Foreskin melanocyte (primary cell): ENCODE measurements at places on chromosomes 13 and 19.

GRCh38 chr13:113526466-113527220 is 36.1 kb upstream of the DCUN1D2 start:
- DNase-seq: no peak

- no peak for DNase-seq
Measured at GRCh38 chr13:78636495-78636894, 22.5 kb downstream of the OBI1 start.

GRCh38 chr19:29927944-29928625 is 14.0 kb upstream of the URI1 start:
- DNase-seq: peak; percentile 42

DNA sequence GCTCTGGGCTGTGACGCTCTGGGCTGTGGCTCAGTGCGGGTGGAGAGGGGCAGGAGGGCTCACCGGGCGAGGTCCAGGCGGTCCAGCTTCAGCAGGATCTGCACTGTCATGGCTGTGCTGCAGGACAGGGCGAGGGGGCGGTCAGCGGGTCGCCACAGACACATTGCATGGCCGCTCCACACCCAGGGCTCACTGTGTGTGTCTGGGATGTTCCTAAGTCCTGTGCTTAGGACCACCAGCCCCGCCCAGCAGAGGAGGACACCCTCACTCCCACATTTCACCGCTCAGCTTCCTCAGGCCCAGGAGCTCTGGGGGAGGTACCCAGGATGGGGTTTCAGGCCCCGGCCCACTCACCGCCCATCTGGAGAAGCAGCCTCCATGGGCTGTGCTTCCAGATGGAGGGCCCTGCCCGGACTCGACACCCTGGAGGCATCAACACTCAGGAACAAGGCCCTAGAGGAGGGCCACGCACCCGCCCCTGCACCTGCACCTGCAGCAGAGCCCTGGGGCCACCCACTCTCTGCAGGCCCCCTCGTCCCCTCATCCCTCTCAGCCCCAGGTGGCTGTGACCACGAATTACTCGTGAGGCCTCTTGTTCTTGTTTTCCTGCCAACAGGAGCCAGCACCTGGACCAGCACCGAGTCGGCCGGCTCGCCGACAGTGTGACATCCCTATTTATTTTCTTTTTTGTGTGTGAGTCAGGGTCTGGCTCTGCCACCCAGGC is 9.7 kb upstream of the CERS1 start:
- no peak for DNase-seq

- no peak for DNase-seq
Measured at GRCh38 chr13:34458756-34459715, 483.0 kb upstream of the NBEA start.

GRCh38 chr13:25571237-25571636 is 199.5 kb downstream of the ATP8A2 start:
- DNase-seq: no peak

GRCh38 chr13:97316390-97316789 is 94.3 kb downstream of the MBNL2 start:
- no peak for DNase-seq

GRCh38 chr19:7861619-7862412 is 12.4 kb downstream of the PRR36 start:
- no peak for DNase-seq

DNA sequence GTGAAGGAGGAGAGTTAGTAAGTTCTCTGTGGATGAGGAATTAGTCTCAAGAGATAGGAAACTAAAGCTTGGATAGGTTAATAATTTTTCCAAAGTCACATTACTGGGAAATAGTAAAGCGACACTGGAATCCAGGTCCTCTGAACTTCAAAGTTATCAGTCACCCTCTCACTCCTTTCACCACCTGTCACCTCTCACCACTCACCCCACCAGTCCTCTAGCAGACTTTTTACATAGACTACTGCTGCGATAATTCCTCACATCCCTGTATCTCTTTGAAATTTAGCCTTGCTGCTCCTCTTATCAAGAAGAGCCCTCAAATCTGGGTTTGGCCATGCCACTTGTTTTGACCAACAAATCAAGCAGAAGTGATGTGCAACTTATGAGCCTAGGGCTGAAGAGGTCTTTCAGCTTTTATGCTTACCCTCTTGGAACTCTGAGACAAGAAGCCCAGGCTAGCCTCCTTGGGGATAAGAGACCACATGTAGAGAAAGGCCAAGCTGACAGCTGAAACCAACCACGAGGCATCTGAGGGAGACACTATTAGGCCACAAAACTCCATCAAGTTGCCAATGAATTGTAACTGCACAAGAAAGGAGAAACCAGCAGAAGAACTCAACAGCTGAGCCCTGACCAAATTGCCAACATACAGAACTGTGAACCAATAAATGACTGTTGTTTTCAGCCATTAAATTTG is 41.2 kb downstream of the STARD13 start:
- no peak for DNase-seq

GRCh38 chr13:51311231-51311630 is 28.3 kb upstream of the SERPINE3 start:
- DNase-seq: no peak

- no peak for DNase-seq
Measured at GRCh38 chr19:31177246-31177645, 172.0 kb downstream of the TSHZ3 start.

GRCh38 chr13:20594280-20594679 is 27.3 kb downstream of the IFT88 start:
- no peak for DNase-seq

DNA sequence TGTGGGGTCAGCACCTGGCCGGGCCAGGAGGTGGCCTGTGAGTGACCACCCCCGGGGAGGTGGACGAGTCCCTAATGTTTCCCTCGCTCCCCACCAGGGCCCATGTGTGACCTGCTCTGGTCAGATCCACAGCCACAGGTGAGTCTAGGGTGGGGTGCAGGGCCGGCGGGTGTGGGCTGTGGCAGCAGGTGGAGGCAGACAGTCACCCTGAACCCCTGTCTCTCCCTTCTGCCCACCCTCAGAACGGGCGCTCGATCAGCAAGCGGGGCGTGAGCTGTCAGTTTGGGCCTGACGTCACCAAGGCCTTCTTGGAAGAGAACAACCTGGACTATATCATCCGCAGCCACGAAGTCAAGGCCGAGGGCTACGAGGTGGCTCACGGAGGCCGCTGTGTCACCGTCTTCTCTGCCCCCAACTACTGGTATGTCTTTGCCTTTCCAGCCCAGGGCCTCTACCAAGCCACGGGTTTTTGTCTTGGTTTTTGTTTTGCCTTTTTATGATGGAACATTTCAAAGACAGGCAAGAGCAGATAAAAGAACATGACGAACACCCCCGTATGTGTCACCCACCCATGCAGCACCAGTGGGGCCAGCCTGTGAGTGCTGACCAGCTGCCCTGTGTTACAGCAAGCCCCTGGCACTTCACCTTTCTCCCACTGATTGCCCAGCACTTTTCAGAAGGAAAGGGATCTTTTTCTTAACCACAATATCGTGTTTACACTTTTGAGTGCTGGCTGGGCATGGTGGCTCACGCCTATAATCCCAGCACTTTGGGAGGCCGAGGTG is 24.9 kb downstream of the CCDC8 start:
- no peak for DNase-seq

DNA sequence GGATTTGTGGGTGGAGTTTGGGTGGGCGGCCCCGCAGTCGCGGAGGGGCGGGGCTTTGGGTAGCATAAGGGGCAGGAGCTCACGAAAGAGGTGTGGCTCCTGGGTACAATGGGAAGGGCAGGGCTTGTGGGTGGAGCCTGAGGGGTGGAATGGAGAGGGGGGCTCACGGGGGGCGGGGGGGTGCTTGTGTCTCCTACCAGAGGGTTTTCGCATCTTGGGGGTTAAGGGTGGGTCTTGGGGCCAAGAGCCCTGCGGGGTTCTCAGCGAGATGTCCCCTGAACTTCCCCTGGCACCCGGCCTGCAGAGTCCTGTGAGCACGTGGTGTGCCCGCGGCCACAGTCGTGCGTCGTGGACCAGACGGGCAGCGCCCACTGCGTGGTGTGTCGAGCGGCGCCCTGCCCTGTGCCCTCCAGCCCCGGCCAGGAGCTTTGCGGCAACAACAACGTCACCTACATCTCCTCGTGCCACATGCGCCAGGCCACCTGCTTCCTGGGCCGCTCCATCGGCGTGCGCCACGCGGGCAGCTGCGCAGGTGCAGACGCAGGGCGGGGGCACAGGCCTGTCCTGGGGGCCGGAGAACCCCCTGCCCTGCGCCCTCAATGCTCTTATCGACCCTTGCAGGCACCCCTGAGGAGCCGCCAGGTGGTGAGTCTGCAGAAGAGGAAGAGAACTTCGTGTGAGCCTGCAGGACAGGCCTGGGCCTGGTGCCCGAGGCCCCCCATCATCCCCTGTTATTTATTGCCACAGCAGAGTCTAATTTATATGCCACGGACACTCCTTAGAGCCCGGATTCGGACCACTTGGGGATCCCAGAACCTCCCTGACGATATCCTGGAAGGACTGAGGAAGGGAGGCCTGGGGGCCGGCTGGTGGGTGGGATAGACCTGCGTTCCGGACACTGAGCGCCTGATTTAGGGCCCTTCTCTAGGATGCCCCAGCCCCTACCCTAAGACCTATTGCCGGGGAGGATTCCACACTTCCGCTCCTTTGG is 5.1 kb downstream of the FSTL3 start:
- DNase-seq: no peak
